Cortex of kidney (tissue), 1 donor: ENCODE measurements at places on chromosomes 6 and 20.

DNA sequence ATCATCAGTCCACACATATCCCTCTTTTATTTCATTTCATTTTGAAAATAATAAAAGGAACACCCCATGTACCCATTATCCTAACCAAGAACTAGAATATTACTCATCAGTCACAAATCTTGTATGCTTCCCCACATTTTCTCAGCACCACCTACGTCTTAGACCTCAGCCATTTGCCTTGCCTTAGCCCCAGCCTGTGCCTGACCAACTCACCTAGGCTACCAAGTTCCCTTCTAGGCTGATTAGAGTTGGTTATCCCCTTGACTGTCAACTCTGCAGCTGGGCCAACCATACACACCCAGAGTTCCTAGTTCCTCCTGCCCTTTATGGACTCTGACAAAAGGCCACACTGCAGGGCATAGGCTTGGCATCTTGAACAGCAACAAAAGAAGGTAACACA is 33.4 kb upstream of the IPCEF1 start:
- no peak for DNase-seq

DNA sequence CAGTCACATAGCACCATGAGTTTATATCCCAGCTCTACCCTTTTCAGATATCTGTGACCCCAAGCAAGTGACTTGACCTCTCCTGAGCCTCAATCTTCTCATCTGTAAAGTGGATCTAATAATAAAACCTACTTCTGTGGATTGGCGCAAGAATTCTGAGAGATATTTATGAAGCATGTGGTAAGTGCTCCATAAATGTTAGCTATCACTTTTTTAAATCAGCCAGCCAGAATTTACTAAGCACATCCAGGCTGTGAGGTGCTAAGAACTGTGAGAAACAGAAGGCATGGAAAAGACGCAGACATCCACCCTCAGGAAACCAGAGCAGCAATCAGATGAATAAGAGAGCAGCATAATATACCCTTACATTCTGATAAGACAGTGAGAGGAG is 862 bp downstream of the C20orf96 start:
- DNase-seq: no peak

GRCh38 chr6:148395583-148396101 is 53.0 kb downstream of the SASH1 start:
- no peak for DNase-seq

- no peak for DNase-seq
Observed at GRCh38 chr20:57469418-57470211, 55.3 kb downstream of the CTCFL start.

DNA sequence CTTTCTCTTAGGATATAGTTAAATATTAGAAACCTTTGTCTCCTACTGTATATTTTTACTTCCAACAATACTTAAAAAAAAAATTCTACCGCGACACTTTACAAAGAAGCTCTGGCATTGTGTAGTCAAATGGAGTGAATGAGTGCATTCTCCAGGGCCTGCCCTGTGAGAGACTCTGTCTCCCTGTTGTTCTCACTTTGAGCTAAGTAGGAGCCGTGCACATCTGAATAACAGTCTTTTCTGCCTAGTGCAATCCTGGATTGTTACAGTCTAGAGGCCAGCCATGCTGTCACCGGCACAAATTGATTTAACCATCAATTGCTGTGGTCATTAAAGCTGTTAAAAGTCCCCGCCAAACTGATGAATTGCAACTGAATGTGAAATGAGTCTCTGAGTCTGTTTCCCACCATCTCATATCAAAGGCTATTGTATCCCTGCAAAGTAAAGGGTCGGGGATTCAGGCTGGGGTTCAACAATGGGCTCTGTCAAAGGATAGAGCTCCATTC is 156.0 kb downstream of the RFPL4B start:
- DNase-seq: no peak

DNA sequence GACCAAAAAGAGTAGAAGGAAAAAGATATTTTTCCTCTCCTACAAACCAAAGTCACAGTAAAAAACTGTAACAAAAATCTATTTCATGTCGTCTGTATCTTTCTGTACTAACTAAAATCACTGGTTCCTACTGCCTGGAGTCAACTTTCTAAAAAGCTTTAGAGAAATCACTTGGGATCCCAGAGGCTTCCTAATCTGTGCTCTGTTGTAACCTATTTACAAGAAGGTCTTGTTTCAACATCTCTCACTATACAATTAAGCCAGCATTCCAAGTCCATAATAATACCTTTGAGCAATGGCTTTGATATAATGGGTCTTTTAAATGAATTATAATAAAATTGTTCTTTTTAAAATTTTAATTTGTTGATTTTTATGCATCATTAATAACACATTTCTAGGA is 20.4 kb downstream of the RAB23 start:
- DNase-seq: no peak

DNA sequence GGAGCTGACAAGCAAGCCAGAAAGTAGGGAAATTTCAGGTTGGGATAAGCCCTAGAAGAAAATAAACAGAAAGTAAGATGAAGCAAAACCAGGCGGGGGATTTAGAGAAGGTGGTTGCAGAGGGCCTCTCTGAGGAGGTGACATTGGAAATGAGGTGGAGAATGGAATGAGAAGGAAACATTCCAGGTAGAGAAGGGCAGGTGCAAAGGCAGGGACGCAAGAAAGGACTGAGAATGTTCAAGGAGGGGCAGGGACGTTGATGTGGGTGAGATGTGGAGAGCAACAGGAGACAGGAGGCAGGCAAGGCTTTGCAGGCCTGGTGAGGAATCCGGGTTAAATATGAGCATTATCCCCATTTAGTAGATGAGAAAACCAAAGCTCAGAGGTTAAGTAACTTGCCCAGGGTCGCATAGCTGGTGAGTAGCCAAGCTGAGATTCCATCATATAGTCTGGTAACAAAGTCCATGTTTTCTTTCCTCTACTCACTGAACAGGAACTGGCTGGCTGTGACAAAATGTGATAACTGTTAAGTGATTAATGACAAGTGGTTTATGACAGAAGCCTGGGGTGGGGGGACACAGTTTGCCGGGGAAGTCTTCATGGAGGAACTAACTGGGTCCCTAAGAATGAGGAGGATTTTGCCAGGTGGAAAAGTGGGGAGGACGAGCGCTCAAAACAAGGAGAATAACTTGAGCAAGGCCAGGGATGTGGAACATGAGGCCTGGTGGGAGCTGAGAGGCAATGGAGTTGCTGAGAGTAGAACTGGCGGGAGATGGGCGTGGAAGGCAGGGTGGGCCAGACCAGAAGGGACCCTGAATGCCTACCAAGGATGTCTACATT is 32.6 kb downstream of the MRPL14 start:
- DNase-seq: no peak

DNA sequence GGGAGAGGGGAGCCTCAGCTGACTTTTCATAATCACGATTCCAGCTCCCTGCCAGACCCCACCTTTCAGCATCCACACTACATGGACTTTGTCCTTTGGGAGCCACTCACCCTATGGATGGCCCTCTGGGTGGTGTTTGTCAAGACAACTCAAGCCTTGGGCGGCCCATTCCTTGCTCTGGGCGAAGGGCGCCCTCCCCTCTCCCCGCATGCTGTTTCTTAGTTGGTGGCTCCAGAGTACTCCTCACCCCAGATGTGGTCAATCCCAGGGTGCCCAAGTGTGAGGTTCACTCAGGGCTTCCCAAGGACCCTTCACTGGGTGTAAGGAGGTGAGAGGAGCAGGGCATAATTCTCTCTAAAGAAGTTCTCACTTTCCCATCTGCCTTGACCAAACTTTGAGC is 710.0 kb downstream of the QKI start:
- no peak for DNase-seq

- DNase-seq: no peak
Observed at GRCh38 chr6:42819803-42820511, 38.1 kb downstream of the BICRAL start.

- no peak for DNase-seq
Observed at GRCh38 chr6:47203266-47203937, 106.3 kb downstream of the TNFRSF21 start.

DNA sequence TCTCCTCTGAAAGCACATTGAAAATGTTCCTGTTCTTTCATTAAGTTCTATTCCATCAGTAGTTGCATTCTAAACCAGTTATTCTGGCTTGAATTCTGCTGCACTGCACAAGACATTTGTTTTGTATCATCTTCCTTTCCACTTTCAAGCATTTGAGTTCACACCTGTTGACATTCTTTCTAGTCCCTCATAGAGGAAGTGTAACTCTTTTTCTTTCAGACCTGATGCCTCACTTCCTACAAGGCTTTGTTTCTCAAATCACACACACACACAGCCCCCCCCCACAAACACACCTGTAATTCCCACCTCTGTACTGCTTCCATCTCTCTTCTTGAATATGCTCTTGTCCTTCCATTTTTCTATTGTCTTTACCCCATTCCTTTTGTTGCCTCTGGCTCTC is 50.9 kb downstream of the CCN2 start:
- DNase-seq: no peak

DNA sequence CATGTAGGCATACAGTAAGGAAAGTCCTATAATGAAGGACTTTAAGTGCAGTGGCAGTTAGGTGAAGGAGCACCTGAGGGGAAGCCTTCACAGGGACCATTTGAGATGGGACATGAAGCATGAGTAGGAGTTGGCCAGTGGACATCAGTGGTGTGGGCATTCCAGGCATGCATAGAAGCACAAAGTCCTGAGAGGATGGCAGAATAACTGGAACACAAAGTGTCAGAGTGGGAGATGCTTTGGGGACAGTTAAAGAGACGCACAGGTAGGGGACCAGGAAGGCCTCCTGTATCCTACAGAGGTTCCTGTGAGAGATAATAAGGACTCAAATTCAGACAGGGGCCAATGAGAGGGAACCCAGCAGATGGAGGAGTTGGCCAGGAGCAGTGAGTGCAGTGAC is 26.4 kb upstream of the EFHC1 start:
- DNase-seq: no peak

DNA sequence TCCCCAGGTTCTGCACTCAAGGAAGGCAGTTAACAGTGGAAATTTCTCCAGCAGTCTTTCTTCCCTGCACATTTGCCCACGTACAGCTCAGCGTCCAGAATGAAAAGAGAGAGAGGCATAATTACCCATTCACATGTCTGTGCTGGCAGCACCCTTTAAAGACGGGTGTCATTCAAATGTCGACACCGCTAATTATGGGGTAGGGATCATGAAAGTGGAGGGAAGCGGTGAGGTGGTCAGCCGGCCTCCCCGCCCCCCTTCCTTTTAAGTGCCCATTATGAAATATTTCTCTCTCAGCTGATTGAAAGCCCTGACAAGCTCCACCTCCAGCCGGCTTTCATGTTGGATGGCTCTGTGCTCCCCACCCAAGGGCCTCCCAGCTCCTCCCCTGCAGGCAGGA is 246.1 kb downstream of the BMP7 start:
- DNase-seq: no peak

- DNase-seq: no peak
Observed at GRCh38 chr6:45479834-45480751, 102.4 kb upstream of the SUPT3H start.

GRCh38 chr20:61520893-61521460 is 268.9 kb downstream of the CDH4 start:
- no peak for DNase-seq

- DNase-seq: no peak
Observed at GRCh38 chr6:34597605-34598353, 41.6 kb upstream of the SPDEF start.

GRCh38 chr6:111759836-111760785 is 113.1 kb downstream of the FYN start:
- no peak for DNase-seq

DNA sequence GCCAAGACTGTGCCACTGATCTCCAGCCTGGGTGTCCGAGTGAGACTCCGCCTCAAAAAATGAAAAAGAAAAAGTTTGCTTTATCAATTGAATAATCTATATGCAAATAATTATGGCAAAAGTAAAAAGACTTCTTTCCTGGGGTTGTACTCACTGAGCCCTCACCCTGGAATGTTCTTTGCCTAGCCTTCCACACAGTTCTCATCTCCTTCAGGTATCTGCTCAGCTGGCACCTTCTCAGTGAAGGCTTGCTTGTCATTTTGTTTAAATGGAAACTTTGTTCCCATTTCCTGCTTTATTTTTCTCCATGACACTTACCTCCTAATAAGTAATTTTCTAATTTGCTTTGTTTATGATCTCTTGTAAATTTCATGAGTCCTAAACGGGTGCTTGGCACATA is 96.7 kb downstream of the SGK1 start:
- DNase-seq: no peak

GRCh38 chr6:138004430-138005287 is 102.6 kb downstream of the PERP start:
- DNase-seq: no peak

- no peak for DNase-seq
Observed at GRCh38 chr20:38191654-38192053, 26.6 kb upstream of the TGM2 start.

GRCh38 chr6:108673153-108673552 is 112.4 kb downstream of the FOXO3 start:
- DNase-seq: no peak

DNA sequence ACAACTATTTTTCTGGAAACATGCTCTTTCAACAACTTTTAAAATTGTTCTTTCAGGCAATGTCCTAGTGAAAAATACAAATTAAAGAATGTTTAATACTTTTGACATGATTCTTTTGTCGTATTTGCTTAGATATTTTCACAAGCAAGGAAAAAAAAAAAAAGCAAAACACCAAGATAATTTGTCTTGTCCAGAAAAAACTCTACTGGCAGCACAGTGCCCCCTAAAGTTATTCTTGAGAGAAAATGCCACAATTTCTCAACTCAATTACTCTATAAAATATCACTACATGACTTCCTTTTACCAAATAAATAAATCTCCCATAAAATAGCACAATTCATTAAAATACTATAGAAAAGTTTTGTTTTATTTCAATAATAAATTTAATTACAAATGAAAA is 652.5 kb upstream of the EPHA7 start:
- no peak for DNase-seq

GRCh38 chr6:10640412-10640811 is 54.0 kb downstream of the C6orf52 start:
- no peak for DNase-seq

DNA sequence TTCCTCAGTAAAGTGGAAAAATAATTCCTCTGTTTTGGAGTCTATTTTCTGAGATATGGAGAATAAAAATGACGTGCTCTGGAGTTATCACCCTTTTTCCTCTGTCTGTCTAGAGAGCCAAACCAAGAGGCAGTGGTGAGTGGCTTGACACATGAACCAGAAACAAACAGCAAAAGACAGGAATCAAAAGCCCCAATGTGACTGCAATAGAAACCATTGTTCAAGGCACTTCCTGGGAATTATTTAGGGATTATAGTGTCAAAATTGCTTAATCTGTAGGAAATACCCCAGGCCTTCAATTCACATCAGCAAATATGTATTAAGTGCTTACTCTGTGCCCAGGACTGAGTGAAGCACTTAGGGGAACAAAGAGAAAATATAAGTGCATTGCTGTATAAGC is 560.4 kb upstream of the JAG1 start:
- DNase-seq: no peak

DNA sequence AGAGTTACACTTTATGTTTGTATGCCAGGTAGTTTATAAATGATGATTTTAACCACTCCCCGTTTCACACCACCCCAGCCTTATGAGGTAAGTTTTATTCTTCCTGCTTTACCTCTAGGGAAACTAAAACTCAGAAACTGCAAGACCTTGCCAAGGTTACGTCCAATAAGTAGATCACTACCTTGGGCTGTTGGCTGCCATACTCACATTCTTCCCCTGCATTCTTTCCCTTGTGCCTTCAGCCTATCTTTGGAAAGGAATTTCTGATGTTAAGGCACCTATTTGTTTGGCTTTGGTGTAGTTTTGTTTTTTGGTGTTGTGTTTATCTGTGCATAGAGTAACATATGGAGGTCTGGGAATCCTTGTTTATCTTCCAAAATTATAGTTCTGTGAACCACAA is 122.1 kb downstream of the UST start:
- DNase-seq: no peak
